ENCODE measurements at places on chromosomes 16 and 17.

- DNase-seq, result no peak
These were observed 10.7 kb downstream of the NT5C3B start for GRCh38 chr17:41825175-41825845.

- DNase-seq, result no peak
These were observed 1504.5 kb downstream of the CDH11 start for GRCh38 chr16:63617047-63617989.

GRCh38 chr17:49815761-49816281 lies 27.3 kb downstream of the KAT7 start:
- DNase-seq, result peak; percentile 64

- DNase-seq, result no peak
These were observed 33.2 kb upstream of the C1QL1 start for GRCh38 chr17:45001310-45001709.

GRCh38 chr16:680967-681745 lies 946 bp downstream of the STUB1 start:
- peak; percentile 70 for DNase-seq

GRCh38 chr16:17511340-17511739 lies 40.6 kb upstream of the XYLT1 start:
- DNase-seq, result no peak

DNA sequence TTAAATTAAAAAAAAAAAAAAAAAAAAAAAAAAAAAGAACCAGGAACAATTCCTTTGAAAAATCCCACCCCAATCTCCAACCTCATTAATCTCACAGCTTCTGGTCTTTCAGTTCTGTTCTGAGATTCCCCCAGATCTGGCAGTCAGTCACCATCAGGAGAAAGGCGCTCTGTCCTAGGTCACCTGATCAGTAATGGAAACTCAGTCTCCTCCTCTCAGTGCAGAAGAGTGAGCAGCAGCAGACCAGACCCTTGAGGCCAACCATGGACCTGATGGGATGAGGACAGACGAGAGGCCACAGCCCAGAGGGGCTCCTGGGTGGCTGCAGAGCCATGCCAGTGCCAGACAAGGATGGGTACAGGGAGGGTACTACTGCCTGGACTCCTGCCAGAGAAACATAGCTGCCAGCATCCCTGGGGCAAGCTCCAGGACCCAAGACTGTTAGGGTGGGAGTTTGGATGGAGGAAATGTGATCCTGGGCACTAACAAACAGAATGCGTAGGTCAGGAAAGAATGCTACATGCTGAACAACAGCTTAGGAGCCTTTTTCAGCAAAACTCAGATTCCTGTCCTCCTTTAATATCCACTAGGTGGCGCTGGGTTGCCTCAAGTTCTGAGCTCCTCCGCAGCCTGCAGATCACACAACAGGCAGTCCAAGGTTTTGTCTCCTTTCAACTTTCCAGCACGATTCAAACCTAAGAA lies 28.7 kb downstream of the MPG start:
- peak; percentile 77 for DNase-seq

GRCh38 chr17:38617074-38617860 lies 11.5 kb upstream of the SRCIN1 start:
- peak; percentile 67 for DNase-seq

DNA sequence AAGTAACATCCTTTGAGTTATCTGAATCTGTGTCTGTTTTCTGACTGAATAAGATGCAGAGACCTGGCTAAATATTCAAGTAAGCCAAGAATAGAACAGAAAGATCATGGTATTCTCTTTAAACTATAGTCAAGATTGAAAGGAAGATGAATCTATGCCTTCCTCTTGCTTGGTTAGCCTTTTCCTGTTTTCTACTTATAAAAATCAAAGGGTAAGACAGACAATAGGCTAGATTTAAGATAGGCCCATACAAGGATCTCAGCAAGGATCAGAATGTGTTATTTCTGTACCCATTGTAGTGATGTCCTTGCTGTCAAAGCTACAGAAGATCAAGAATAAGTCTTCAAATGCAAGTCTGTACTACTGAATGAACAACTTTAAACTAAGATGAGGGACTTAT lies 7.0 kb upstream of the CDR2 start:
- no peak for DNase-seq

GRCh38 chr16:74257061-74257460 lies 39.6 kb upstream of the PSMD7 start:
- DNase-seq, result peak; percentile 5

DNA sequence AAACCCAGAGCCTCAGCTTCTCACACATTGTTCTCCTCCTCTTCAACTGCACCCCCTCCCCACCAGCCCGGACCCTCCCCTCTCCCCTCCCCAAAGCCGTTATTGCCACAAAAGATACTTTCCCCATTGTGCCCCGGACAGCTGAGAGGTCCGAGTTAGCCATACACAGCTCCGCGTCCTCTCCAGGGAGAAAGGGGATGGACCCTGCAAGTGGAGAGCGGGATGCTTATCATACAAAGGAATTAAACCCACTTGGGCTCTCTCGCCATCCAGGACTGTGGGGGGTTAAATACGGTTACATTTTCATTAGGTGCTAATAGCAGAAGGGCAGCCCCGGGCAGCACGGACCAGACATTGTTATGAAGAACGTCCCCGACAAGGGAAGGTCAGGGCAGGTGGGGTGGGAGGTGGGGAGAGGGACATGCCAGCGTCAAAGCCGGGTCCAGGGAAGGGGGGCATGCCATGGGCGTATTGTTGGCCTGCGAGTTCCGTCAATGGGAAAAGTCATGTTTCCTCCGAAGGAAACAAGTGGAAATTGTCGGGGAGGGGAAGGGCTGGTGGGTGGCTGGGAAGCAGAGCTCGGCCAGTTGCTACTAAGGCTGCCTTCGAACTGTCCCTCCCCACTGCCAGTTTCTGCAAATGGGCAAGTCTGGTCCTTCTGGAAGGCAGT lies 99.1 kb downstream of the SOX9 start:
- no peak for DNase-seq

DNA sequence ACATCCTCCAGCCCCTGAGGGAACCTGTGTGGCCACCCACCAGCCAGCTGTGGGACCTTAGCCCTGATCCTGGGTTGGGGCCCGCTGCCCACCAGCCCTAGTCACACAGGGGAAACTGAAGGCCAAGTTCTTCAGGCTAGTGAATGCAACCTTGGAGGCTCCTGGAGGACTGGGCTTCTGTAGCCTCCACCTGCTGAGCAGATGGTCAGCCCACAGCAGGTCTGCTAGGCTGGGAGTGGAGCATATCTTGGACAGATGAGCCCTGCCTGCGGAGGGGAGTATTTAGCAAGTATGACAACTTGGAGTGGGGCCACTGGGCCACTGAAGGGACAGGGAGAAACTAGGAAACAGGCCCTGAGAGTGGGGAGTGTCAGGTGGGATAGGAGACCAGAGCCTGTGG lies 4.1 kb downstream of the DPEP3 start:
- DNase-seq, result no peak

GRCh38 chr16:68003031-68003430 lies 3.7 kb upstream of the DPEP2 start:
- no peak for DNase-seq

DNA sequence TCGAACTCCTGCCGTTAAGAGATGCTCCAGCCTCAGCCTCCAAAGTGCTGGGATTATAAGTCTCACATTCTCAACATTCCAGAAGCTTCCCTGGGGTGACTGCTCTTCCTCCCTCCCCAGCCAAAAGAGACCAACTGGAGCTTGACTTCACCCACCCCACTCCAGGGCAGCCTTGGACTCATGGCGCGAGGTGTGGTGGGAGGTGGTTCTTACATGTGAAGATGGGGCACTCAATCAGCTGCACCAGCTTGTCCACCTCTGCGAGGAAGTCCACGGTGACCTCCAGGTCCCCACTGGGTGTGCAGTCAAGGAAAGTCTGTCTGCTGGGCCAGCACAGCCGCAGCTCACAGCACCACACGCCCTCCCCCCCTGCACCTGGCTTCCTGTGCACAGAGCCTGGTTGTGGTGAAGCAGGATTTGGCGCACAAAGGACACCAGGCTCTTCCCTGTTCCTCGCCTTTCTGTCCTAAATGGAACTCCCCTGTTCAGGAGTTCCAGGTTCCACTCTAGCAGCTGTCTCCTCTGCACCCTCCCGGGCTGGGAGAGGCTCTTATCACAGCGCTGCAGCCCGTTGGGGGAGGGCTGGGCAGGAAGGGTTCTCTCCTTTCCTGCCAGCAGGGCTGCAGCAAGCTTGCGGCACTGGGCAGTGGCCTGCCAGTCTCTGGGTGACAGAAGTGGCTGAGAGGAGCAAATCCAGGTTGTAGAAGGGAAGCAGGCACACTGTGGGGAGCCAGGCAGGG lies 9.6 kb upstream of the MTSS2 start:
- DNase-seq, result peak; percentile 76

DNA sequence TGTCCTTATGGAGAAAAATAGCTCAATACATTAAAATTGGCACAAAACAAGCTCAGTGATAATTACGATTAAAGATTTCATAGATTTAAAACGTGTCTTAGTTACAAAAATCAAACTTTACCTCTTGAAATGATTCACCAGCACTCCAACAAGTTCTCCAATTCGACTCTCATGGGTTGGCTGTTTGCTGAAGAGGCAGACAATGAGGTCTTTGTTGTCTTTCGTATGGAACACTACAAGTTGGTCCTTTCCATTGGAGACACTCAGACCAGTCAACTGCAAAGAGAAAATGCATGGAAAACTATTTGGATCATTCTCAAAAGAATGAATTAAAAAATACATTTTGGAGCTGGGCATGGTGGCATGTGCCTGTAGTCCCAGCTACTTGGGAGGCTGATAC lies 118.2 kb downstream of the CDK5R1 start:
- no peak for DNase-seq

DNA sequence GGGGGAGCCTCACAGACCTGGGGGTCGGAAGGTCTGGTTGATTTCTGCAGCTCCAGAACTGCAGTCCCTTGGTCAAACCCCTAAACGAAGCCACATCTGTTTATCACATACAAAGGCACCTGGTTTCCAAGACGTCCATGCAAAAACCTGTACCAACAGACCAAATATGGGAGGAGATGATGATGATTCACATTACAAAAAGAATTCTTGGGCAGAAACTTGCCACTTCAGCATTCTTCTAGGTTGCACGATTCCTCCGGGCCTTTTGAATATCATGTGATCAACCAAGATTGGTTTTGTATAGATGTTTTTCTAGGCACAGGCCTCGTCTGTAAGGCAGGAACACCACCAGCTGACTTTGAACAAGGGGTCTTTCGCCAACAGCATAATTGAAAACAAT lies 466.3 kb downstream of the SOX9 start:
- no peak for DNase-seq

- DNase-seq, result no peak
These were observed 36.0 kb upstream of the FBXO47 start for GRCh38 chr17:39002991-39003715.

DNA sequence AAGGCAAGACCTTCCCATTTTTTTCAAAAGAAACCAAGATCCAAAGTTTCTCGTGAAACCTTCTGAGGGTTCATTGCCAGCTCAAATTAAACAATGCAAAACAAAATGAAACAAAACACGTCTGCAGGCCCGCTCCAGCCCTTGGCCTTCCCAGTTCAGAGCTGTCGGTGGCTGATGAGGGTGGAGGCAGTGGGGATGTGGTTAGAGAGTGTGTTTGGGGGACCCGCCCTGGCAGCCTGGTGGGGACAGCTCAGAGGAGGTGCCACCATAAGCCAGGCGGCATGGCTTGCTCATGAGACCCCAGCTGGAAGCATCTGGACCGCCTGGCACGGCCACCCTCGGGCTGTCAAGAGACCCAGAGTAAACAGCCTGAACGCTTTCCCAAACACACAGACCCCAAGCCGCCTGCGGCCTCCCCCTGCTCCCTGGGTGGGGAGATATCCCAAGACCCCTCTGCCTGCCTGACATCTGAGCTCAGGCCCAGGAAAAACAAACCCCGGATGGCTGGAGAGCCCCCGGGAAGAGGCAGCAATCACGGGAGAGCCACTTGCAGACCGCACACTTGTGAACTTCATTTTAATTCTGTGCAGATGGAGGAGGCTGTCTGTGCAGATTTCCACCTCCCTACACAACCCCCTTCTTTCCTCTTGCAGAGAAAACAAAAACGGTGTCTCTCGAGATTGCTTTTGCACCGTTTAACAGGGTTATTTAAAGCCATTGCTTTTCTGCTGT lies 35.4 kb upstream of the LITAF start:
- no peak for DNase-seq

GRCh38 chr17:6035801-6036394 lies 34.3 kb upstream of the WSCD1 start:
- DNase-seq, result peak; percentile 53

- no peak for DNase-seq
These were observed 128.2 kb downstream of the HS3ST3B1 start for GRCh38 chr17:14429084-14429483.

DNA sequence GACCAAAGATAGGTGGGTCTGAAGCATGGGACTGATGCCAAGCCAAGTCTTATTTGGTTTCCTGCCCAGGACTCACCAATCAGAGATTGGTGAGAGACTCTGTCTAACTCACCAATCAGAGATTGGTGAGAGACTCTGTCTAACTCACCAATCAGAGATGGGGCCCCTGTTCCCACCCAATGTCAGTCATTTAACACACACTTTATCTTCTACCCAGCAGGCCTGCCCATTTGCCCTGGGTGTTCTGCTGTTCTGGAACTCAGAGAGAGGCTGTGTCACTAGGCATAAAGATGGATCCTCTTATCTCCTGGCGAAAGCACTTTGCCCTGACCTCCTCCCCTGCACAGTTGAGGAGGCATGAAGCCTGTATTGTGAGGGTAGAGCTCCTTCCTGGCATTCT lies 5.4 kb upstream of the RHOT1 start:
- no peak for DNase-seq

DNA sequence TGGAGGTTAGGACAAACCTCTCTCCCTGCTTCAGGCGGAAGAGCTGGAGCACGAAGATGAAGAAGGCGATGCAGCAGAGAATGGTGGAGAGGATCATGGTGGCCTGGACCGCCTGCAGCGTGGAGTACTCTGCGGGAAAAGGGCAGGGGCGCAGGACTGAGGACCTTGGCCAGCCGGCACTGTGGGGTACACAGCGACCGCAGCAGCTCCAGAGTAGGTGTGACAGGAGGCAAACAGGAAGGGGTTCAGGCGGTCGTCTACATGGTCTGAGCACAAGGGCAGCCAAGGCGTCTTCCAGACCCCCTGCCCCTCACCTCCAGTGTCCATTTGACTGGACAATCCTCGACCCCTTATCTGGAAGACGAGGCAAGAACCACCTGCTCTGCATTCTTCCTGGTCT lies 42.5 kb downstream of the EMP2 start:
- DNase-seq, result no peak
